SHP77 treated with DMSO at 0.1 percent for 48 hours (cell line): ENCODE measurements at places on chromosomes 11 and 22.

DNA sequence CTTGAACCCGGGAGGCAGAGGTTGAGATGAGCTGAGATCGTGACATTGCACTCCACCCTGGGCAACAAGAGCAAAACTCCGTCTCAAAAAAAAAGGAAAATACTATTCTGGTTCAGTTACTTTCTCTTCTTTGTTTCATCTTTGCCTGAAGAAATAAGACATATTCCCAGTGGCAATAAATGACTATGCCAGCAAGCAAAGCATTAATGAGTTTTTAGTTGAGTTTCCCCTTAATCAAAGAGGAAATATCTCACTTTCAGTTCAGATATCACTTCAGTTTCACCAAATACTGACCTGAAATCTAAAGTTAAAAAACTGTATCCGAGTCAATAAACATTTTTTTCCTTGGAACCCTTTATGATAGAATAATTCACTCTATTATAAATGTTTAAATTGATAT lies 10.4 kb downstream of the PISD start:
- DNase-seq = no peak

DNA sequence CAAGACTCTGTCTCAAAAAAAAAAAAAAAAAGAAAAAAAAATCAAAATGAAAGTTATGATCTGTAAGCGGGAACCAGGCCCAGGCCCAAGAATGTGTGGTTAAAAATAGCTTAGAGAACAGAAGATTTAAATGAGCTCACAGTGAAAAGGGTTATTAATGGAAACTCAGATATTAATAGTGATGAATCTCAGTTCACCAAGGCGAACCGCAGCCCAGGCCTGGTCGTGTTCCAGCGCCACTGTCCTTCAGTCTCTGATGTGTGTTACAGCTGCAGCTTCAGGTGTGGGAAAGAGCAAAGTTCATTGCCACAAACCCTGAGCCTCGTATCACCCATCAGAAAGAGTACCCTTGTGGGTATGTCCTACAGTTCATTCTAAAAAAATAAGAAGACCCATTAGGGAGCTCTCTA lies 107.1 kb downstream of the GAB2 start:
- DNase-seq = no peak

DNA sequence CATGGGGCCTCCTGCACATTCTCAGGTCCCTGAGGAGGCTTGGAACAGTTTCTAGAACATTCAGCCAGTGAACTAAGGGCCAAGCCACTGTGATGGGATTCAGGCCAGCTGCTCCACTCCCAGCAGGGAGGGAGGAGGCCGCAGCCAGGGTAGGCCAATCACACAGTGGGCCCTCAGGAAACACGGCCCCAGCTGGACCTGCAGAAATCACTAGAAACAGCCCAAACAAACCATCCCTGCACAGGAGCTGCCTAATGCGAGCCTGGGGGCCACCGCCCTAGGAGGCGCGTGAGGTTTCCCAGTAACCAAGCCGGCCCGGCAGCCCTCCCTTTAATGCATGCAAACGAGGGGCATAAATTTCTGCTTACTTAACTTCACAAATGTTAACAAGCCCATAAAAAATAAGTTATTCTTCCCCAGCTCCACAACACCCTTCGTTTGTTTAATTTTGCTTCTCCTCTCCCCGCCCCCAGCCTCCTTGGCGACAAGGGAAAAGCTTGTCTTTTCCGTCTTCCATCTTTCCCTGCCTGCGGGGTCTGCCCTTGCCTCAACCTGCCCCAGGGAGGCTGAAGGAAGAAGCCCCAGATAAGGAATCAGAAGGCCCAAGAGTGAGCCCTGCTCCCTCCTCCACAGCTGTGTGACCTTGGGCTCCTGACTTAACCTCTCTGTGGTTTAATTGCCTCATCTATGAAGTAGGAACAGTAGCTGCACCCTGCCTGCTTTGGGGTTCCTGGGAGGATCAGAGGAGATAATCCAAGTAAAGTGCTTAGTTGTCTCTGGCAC lies 25.7 kb downstream of the ELFN2 start:
- DNase-seq = no peak

GRCh38 chr22:45159652-45160462 lies 3.9 kb upstream of the NUP50 start:
- DNase-seq = no peak

DNA sequence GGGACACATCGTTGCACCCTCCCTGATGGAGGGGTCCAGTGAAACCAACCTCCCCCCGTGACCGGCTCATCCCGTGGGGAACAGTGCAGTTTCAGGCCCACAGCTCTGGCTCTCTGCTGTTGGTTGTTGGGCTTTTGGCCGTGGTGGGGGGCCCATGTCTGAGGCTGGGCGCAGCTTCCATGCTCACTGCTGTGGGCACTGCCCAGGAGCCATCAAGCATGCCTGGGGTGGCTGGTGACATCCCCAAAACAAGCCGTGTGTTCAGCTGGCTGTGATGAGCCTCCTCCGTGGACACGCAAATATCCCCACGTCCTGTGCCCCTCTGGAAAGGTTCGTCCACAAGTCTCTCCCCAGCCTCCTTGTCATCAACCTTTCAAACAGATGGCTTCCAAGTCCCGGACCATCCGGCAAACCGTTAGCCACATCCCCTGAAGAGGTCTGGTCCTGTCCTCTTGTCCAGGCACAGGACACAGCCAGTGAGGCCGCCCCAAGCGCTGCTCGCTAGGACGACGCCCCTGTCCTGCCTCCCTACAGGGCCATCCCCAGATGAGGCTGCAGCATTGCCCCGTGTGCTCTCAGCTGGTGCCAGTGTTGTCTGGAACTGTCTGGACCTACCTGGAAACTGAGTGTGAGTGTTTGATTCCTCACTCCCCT lies 29.4 kb upstream of the BRSK2 start:
- no peak for DNase-seq

GRCh38 chr11:70660059-70660888 lies 261.9 kb downstream of the CTTN start:
- no peak for DNase-seq

DNA sequence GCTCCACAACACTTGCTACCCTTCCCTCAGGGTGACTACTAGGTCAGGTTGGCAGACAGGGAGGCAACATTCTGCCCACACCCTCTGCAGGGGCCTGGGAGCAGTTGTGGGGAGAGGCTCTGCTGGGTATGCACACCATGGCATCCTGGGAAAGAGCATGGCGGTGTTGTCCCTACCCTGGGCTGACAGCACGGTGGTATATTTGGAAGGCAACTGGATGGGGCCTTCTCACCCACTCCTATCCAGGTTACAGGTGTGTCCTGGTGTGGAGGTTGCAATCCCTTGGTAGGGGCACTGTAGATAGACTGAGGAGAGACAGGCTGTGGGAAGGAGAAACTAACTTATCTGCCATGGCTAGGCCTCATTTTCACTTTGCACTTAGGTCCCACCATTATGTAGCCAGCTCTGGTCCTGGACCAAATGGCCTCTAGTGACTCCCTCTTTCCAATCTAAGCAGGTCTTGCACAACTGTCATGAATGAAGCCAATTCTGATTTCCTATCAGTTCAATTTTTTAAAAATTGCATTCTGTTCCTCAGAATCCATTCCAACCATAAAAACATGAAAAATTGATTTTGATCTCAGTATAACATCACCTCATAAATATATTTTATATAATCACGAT lies 54.0 kb upstream of the CD44 start:
- no peak for DNase-seq

DNA sequence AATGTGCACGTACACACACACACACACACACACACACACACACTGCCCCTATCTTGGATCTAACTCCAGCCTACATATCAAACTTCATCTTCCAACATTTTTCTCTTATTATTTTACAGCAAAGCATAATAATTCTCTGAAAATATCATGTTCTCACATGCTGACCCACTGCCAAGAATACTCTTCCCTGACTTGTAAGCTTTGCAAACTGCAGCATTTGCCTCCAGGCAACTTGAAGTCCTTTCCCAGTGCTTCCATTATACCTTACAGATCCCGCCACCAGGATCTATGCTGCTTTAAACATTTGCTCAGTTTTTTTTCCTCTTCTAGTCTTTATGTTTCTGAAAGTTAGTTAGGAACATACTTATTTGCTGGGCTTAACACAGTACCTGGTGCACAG lies 483.3 kb upstream of the ARHGAP42 start:
- no peak for DNase-seq

GRCh38 chr11:57778318-57779037 lies 16.9 kb downstream of the CTNND1 start:
- no peak for DNase-seq

DNA sequence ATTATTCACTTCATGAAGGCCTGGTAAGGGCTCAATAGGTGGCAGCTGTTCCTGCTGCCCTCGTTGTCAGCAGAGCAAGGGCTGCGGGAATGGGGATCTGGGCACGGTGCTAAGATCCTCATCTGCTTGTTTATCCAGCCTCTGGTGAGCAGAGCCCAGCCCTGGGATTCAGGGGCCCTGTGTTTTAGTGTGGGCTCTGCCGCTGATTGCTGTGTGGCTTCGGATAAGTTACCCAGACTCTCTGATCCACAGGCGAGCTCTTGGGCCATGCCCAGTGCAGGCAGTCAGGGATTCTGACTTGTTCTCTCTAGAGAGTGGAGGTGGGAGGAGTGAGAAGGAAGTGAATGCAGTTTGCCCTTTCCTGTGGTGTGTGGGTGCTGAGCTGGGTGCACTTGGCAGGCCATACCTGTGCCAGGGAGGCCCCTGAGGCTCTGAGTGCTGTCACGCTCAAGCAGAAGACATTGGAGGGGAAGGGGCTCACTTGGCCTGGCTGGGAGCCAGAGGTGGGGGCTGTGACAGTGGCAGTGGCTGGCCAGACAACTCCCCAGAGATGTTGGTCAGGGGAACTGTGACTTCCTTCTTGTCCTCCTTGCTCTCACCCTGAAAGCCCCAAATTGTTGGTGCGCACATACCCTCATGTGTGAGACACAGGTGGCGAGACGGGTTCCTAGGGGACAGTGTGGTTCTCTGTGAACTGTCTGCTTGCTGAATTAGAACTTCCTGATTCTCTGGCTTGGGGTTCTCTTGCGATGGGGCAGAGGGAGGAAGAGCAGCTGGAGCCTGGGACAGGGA lies 43.7 kb downstream of the CD82 start:
- DNase-seq = no peak

DNA sequence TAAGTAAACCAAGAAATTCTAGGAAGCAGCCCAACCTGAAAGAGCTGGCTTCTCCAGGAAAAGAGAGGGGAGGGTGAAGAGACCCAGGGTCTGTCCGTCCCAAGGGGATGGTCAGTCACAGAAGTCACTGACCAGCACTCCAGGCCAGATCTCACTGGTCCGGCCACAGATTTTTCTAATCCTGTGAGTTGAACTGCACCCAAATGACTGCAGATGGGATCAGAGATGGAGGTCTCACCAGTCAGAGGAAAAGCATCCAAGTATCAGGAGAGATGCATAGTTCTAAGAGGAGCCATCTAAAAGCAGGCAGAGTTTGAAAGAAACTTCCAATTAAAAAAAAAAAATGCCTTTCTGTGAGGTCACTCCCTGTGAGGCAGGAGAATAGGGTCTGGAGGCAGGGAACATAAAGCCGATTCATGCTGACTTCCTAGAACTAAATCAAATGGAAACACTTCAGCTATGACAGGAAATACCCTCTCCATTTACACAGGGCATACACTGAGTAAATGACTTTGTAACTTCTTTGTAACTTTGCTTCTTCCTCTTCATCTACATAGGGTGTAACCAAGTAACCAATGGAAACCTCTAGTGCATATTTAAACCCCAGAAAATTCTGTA lies 144.5 kb downstream of the CCDC34 start:
- DNase-seq = no peak
